Femur (tissue), 1 donor: ENCODE measurements at places on chromosomes 16 and 17.

- no peak for DNase-seq
These were observed 230.7 kb downstream of the HS3ST4 start for GRCh38 chr16:25922438-25922837.

DNA sequence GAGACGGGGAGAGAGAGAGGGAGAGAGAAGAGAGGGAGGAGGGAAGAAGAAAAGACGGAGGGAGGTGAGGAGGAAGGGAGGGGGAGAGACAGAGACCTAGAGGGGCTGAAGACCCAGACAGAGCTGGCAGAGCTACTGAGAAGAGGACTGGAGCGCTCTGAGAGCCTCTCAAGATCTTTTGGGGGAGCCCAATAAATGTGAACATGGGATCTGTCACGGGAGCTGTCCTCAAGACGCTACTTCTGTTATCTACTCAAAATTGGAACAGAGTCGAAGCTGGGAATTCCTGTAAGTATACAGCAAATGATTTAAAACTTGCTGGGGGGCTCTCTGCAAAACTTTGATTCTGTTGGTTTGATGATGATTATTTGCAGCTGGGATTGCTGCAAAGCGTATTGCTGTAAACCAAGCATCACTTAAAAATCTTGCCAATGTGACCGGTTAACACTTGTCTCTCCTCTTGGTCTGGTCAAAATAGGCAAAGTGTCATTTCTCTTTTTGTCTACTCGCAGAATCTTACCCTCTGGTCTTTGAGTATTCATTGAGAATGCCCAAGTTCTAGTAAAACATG, 344 bp downstream of the CNTNAP4 start:
- no peak for DNase-seq

DNA sequence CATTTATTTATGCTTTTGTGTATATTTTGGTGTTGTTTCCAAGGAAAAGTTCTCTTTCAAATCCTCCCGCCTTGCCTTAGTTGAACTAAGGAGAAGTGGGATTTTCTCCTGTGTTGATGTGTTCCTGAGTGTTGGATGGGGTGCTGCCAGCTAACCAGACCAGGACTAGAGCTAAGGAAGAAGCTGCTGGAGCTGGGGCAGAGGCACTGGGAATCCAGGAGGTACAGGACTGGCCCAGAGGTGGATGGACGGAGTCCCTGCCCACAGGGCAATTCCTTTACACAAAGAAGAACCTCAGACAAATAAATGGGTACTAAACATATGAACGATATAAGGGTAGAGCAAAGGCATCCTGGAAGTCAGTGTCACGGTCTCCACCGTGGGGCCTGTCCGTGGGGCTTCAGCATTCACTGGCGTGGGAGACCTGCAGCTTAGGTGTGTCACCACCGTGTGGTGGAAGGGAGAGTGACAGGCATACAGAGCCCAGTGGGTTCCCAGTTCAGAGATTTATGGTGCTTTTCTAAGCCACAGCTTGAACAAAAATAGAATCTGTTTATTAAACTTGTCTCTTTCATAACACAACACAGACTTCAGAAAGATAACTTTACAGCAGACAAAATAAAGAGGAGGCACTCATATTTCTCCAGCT, 270.7 kb downstream of the NTN1 start:
- peak; percentile 38 for DNase-seq

GRCh38 chr17:21124086-21124485, 2.7 kb upstream of the DHRS7B start:
- DNase-seq = no peak

- DNase-seq = no peak
These were observed 77.4 kb downstream of the CDH13 start for GRCh38 chr16:82703871-82704768.

DNA sequence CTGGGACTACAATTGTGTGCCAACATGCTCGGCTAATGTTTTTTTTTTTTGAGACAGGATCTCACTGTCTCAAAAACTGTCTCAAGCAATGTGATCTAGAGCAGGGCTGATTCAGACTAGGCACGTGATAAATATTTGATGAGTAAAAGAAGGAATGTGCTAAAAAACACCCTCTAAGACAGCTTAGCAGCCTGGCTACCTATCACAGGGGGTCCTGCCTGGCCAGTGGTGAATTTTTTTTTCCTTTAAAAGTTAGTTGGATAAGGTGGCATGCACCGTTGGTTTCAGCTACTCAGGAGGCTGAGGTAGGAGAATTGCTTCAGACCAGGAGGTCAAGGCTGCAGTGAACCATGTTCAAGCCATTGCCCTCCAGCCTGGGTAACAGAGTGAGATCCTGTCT, 14.8 kb upstream of the GPATCH8 start:
- DNase-seq = no peak

GRCh38 chr17:36188891-36189306, 7.7 kb downstream of the CCL3L1 start:
- DNase-seq = no peak

- DNase-seq = no peak
These were observed 43.4 kb downstream of the SOX9 start for GRCh38 chr17:72164158-72164739.
